NCI-H1417 treated with DMSO at 0.1 percent for 48 hours (cell line): ENCODE measurements at places on chromosomes 3 and 15.

GRCh38 chr3:192038726-192039125 is 577.8 kb downstream of the PYDC2 start:
- DNase-seq, result no peak

DNA sequence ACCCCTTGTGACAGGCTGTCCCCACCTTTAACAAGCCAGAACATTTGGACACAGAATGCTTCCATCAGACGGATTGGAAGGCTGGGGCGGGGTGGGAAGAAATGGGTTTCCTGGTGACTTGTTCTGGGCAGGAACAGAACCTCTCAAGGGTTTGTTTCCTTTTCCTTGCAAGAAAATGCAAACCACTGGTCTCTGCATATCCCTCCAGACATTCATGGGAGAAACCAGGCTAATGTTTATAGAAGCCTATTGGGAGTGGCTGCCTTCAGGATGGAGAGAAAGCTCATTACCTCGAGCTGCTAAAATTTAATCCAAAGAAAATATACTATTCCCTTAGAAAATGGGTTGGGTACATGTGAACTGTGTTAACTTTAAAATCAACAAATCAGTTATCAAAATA is 21.9 kb downstream of the MINAR1 start:
- no peak for DNase-seq

DNA sequence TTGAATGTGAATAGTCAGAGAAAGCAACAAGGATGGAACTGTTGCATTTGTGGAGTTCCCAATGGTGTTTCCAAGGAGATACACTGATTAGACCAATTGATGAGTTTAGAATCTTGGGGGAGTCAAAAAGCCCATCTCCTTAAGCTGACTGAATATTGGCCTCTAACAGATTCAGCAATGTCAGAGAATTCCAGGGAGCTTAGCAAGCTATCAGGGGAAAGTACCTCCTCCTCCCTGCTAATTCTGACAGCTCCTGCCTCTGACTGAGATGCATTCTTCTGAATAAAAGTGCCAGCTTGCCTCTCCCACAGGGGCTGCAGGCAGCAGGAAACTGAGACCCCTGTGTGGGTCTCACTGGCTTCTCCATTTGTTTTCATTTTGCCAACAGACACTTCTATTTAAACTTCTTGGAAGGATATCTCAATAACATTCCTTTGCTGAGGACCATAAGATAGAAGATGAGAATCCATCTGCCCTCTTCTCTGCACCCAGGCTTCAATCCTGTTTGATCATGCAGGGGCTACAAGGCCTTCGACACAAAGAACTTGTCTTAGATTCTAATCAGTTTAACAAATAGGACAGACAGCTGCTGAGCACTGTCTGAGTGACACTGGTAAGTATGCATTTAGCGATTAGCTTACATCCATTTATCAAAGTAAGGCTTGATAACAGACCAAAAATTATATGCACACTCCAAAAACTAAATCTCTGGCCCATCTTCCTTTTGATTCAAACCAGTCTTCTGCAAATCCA is 1080.8 kb downstream of the TUSC7 start:
- no peak for DNase-seq

DNA sequence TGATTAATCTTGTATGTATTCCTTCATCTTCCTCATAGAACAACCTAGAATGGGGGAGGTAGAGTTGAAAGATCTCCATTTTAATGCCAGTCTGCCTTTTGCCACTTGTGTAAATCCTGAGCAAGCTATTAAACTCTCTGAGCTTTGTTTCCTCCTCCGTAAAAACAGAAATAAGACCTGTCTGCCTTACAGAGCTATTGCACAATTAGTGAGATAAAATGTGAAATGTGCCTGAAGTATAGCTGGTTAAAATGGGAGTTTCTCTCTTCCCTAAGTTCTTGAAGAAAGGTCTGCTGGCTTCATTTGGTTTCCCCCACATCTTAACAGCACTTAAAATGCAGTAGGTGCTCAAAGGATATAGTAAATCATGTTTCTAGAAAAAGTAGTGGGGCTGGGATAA is 19.0 kb downstream of the ALDH1A2 start:
- no peak for DNase-seq

DNA sequence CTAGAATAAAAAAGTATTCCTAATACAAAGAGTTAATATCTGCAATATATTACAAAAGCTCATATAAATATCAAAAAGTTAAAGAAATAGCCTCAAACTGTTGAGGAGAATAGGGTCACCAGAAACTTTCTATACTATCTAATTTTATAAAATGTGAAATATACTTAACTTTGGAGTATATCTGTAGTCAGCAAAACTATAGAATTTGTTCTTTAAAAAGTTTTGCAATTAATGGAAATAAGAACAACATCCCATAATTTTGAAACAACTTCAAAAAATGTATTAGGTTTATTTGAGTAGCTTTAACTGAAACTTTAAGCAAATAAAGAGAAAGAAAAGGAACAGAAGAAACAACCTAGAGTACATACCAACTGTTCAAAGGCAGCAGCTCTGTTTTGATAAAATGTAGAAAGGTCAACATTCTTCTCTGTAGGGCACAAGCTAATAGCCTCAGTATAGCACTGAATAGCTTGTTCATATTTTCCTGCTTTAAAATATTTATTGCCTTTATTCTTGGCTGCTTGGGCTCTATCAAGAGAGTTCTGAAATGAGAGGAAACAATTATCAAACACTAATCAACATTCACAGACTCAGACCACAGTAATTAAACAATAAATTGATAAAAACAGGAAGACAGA is 14.3 kb downstream of the TOMM70 start:
- DNase-seq, result no peak

- no peak for DNase-seq
Observed at GRCh38 chr3:32502946-32503286, 264 bp upstream of the CMTM6 start.

DNA sequence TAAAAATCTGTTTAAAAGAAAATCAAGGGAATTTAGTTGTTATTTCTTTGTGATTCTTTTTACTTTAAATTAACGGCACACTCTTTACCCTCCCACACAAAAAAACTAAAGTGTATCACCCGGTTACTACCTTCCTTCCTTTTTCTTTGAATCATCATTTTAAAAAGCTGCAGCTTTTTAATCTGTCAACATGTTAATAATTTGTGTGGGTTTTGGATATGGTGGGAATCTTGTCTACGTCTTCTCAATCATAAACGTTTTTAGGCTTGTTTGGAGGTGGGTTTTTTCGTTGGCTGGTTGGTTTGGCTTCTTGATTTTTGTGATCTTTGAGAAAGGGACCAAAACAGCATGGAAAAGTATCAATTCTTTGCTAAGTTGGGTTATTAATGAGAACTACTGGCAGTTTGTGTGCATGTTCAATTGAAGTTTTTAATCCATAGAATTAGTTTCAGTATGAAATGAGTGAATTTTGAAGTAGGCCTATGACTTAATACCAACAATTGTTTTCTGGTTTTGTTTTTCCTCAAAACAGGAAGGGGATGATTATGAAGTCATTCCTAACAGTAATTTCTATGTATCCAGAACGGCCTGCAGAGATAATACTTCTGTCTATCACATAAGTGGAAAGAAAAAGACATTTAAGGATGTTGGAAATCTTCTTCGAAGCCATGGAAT is 4.5 kb downstream of the SMC4 start:
- DNase-seq, result no peak
